ENCODE measurements at places on chromosomes 3 and 15.
A peak's percentile ranks its signal among the peaks of the same experiment; 100 is the strongest.

- DNase-seq: no peak
Measured at GRCh38 chr3:13203398-13204176, 130.4 kb upstream of the IQSEC1 start.

DNA sequence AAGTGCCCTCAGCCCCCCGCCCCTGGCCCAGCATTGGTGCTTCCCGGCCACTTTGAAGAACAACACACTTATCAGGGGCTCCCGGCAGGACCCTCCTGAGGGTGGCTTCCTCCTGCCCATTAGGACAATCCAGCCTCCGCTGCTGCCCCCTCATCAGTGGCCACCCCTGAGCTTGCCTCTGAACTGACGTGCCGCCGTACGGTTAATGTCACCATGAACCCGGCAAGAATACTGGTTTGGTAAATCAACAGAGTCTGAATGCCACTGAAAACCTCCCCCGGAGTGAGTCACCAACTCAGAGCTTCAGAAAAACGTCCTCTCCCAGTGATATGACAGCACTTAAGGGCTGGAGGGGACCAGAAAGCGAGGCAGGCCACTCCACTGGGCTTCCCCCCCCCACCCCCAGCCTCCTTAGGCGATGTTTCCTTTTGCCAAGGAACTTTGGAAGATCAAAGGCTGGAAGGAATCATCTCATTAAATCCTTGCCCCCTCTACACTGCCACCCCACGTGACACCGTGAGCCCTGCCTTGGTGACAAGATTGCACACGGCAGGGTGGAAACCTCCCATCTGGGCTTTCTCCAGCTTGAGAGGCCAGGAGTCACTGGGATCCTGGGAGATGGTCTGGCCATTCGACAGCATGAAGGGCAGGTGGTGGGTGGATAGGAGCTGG is 142.1 kb downstream of the NUP210 start:
- DNase-seq: no peak

DNA sequence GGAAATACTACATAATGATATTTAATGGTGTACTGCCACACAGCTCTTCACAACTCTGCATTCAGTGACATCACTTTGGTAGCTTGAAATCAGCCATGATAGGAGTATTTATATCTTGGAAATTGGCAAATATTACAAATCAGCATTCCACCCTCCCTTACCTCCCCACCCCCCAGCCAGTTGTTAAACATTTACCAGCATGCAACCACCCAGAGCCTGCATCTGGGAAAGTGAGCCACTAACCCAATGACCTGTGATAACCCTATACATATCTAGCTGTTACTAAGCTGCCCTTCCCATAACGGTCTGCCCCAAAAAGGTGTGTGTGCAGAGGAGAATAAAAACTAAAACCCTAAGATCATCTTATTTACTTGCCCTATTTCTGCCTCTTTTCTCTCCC is 44.6 kb upstream of the SATB1 start:
- DNase-seq: no peak

- no peak for DNase-seq
Measured at GRCh38 chr15:70412794-70413193, 315.1 kb upstream of the TLE3 start.

- no peak for DNase-seq
Measured at GRCh38 chr3:60107275-60107674, 1057.5 kb upstream of the CFAP20DC start.

GRCh38 chr3:5187920-5188418 is 462 bp downstream of the EDEM1 start:
- DNase-seq: peak; percentile 6

DNA sequence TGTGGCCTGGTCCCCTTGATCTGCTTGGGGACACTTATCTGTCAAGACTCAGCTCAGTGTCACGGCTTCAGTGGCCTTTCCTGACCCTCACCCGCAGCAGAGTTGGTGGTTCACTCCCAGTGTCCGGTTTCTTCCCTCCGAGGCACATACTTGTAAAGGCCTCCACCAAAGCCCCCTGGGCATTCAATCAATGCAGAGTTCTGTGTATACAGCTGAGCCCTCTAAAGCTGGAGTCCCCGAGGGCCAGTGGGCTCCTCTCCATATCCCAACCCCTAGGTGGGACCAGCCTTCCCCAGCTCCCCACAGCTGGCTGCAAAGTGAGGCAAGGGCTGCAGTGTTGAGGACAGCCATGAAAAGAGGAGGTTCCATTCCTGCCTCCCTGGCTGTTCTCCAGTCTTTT is 70.9 kb upstream of the RGMA start:
- no peak for DNase-seq

DNA sequence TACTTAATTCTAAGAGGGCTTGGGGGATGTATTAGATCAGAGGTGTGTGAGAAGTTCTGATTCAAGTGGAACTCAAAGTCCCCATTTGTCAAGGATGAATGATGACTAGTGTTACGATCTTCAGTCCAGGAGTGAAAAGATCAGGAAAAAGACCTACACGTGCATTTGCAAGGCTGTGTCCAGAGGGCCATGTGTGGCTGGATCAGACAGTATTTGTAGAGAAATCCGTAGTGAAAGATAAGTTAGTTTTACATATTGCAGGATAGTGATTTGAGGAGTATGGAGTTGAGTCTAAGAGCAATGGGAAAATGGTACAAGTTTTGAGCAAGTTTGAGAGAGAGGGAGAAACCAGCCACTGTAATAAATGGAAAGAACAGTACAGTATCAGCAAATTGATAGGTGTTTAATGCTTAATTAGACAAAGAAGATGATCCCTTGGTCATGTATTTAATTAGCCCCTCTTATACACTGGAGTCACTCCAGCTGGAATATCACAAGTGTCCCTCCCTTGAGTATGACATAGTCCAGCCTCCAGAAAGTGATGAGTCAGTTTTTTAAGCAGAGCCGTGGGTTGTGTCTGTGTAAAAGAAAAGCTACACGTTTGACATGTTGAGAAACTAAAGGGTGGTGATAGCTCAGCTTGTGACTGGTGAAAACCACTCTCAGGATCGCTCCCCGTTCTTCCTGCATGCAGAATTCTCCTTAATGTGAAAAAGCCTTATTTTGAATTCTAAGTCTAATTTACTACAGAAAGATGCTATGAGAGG is 348.8 kb downstream of the ROBO1 start:
- DNase-seq: no peak

DNA sequence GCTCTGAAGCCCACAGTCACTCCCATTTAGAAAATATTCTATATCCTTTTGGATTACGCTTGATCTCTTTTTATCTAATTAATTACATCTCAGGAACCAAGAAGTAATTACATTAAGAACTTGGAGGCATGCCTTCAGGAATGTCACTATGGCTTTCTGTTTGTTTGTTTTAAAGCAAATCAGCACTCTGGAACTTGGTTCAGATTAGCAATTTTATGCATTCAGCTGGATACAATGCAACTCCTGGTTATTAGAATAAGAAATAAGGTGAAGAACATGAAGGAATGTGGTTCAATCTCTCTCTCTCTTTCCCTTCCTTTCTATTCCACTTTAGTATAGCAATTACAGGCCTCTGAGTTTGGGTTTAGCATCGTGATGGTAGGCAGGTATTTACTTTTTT is 235.8 kb downstream of the FHIT start:
- no peak for DNase-seq

- DNase-seq: peak; percentile 31
Measured at GRCh38 chr3:113560831-113561623, 28.7 kb downstream of the SIDT1 start.

- DNase-seq: no peak
Measured at GRCh38 chr15:53955396-53955795, 22.8 kb upstream of the UNC13C start.

DNA sequence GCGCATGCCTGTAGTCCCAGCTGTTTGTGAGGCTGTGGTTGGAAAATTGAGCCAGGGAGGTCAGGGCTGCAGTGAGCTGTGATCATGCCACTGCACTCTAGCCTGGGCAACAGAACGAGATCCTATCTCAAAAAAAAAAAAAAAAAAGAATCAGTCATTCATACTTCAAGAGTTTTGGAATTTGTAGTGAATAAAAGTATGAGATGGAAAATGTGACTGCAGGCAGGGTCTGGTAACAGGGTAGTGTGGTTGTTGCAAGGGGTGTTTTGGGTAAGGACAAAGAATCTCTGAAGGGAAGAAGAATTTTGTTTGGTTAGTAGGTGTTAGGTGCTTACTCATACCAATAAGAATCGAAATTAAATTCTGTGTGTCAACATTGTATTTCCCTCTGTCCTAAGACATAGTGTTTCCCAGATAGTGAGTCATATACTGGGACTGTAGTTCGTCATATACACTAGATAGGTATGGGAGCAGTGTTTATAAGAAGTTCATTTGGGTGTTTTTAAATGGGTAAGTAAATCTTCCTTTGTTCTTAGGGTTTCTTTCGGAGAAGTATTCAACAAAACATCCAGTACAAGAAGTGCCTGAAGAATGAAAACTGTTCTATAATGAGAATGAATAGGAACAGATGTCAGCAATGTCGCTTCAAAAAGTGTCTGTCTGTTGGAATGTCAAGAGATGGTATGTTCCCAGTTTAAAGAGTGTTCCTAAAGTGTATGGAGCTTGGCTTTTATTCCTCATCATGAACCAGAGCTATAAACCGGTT is 14.2 kb downstream of the NR1D2 start:
- peak; percentile 83 for DNase-seq

DNA sequence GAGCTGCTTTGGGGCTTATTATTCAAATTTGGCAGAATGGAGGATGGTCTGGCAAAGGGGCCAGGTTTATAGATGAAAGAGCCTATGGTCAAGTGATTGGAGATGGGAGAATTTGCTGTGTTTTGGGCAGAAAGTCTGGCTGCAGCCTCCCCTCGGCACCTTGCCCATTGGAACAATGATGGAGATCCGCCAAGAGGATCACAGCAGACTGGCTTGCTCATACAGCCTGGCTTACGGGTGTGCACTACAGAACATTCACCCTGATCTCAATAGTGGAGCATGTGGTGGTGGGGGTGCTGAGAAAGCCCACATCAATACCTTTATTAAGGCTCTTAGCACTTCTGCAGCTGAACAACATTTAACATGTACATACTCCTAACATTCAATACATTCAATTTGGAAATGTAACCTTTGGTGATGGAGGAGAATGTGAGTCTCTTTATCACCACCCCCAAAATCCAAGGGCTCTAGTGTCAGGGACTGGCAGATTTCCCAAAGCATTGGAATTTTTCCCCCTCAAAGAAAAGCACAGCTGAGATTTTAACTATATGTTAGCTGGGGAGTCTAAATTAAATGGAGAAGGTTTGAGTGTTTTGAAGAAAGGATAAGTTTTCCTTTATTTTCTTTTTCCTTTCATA is 118.4 kb upstream of the TMC3 start:
- DNase-seq: no peak

DNA sequence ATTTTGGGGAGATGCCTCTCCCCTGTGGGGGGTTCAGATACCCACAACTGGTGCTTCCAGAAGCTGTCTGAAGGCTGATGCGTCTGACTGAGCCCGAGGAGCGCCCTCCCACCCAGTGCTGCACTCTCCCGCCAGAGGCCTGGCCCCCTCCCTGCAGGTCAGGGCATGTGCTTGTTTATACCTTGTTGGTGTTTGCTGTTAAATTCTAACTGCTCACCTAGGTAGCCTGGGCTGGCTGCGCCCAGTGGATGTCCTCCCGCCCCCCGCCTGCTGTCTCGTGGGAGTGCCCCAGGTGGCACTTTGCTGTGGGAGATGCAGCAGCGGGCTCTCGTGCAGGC is 12.9 kb downstream of the KLF13 start:
- DNase-seq: no peak

- no peak for DNase-seq
Measured at GRCh38 chr15:27328186-27328585, 357.2 kb downstream of the GABRG3 start.

GRCh38 chr3:191328962-191329653 is at the start of gene CCDC50:
Gene CCDC50, plus strand, starts transcription at chr3:191329394. Its CDS starts 281 bp downstream, at chr3:191329675.
- DNase-seq: peak; percentile 62

- DNase-seq: no peak
Measured at GRCh38 chr3:12395349-12396012, 88.8 kb upstream of the TSEN2 start.

GRCh38 chr3:110618512-110619226 is 452.9 kb upstream of the NECTIN3 start:
- no peak for DNase-seq

- no peak for DNase-seq
Measured at GRCh38 chr3:126370606-126371005, 13.4 kb upstream of the KLF15 start.

GRCh38 chr3:10074666-10075065 is 33.4 kb downstream of the FANCD2OS start:
- no peak for DNase-seq

GRCh38 chr15:101368086-101368780 is 73.2 kb upstream of the SNRPA1 start:
- DNase-seq: no peak

- no peak for DNase-seq
Measured at GRCh38 chr3:140756240-140757016, 78.6 kb downstream of the TRIM42 start.

- no peak for DNase-seq
Measured at GRCh38 chr3:194277786-194278130, 73.4 kb downstream of the CPN2 start.

- no peak for DNase-seq
Measured at GRCh38 chr3:73479325-73479724, 145.4 kb downstream of the PDZRN3 start.

GRCh38 chr3:82875401-82875800 is 1114.0 kb upstream of the GBE1 start:
- no peak for DNase-seq

DNA sequence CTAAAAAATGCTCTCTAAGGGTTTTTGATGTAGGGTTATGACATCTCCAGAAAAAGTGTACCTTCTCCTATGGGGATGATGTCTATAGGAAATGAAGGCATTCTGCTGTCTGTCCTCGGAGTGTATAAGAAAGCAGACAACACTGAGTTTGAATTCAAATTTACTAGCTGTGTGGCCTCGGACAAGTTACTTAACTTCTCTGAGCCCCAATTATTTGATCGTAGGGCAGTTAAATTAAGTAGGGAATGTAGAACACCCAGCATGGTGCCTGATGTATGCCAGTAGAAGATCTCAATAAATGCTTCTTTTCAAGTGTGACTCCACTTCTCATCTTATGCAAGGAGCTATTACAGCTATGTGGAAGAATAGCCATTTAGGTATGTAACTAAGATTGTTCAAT is 184.6 kb downstream of the CPNE4 start:
- no peak for DNase-seq

DNA sequence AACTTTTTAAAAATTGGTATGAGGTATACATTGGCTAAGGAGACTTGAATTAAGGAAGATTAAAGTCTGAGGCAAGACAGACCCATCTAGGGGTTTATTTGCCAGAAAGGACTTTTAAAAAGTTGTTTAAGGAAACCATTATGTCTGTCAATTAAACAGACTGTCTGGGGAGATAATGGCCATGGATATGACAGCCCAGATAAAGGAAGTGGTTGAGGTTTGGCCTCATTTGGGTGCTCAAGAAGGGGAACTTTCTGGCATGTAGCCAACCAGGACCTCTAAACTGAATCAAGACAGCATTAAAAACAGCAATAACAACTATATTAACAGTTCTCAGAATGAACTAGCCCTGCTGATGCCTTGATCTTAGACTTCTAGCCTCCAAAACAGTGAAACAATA is 9.9 kb upstream of the CD200R1L start:
- no peak for DNase-seq

All from NCI-H226 (cell line).